ENCODE measurements at places on chromosomes 6 and 20.

- DNase-seq: no peak
Observed at GRCh38 chr20:33054791-33055190, 1.1 kb downstream of the BPIFB3 start.

DNA sequence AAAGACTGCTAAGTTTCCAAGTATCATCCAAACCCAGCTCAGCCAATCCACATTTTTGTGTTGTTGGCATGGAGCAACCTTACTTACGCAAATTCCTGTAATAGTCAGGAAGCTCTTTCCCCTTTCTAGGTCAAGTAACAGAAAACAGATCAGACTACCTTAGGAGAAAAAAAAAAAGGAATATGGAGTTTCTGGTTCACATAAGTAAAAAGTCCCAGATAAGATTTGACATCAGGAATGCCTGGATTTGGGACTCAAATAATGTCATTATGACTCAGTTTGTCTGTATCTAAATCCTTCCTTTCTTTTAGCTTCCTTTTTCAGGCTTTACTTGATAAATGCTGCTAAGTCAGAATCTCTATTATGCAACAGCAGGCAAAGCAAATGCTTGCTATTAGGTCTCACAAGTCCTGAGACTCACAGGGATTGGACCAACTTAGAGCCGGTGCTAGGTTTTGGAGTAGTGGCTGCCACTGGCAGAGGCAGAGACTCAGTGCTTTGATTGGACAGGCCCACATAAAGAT lies 44.5 kb downstream of the NCOA7 start:
- DNase-seq: no peak

DNA sequence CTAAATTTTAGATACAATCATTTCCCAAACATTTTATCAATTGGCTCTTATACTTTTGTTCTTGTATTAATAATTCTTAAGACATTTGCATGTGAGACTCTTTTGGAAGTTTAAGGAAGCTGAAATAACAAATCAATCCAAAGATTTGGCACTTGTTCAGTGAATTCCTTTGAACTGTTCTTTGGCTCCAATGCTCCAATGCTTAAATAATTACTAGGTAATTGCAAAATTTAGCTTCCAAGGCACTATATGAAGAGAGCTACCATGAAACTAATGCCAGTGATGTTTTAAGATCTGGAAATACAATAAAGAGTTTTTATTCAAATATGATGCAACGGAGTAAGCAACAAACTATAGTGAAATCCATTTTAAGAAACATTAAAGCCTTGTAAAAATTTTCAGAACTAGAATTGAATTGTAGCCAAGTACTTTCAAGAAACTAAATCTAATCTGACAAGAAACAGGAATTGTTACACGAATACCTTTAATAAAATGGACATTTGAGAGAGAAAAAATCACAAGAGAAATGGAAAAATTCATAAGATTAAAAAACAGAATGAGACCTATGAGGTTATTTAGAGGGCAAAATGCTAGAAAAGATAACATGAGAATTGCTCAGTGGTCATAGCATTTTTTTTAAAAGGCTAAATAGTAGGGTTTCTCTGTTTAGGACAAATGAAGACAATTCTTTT lies 43.6 kb upstream of the SMLR1 start:
- no peak for DNase-seq

GRCh38 chr6:93586306-93586705 lies 166.9 kb upstream of the EPHA7 start:
- DNase-seq: no peak

GRCh38 chr6:10460096-10460495 lies 45.2 kb upstream of the TFAP2A start:
- DNase-seq: no peak

DNA sequence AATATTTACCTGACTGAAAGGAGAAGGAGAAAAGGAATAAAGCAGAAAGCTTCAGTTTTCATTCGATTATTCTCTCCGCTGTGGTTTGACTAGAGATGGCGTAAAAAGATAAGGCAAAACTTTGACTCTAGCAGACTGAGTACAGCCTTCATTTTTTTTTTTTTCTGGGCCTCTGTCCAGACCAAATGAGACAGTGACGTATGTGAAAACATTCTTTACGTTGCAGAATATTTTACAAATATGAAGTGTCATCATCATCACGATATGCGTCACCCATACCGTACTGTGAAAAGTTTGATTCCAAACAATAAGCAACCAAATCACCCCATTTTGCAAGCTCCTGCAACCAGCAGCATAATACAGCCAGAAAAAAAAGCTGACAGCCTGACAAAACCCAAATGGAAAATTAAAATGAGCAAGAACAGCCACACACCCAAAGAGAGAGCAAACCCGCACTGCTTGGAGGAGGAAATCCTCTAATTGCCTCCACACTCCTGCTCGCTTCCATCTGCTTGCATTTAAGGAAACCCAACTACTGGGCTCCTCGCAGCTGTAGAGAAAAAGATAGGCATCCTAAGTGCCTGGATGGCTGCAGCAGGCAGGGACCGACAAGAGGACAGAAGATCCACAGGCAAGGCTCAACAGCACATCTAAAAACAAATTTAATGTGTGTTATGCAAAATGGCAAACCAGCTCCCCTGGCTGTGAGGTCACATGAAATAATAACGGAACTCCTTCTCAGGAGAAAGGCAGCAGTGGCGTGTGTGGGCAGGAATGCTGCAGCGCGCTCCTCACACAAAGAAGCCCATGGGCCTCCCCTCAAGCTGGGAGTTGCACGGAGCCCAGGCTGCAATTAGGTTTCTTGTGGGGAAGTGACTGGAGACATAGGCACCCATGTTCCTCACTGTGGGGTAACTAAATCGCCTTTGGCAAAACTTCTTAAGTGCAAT lies 113.1 kb downstream of the FYN start:
- no peak for DNase-seq

- DNase-seq: no peak
Observed at GRCh38 chr6:42199106-42199981, 4.6 kb upstream of the GUCA1B start.

- DNase-seq: no peak
Observed at GRCh38 chr6:105824732-105825131, 261.4 kb upstream of the PRDM1 start.

DNA sequence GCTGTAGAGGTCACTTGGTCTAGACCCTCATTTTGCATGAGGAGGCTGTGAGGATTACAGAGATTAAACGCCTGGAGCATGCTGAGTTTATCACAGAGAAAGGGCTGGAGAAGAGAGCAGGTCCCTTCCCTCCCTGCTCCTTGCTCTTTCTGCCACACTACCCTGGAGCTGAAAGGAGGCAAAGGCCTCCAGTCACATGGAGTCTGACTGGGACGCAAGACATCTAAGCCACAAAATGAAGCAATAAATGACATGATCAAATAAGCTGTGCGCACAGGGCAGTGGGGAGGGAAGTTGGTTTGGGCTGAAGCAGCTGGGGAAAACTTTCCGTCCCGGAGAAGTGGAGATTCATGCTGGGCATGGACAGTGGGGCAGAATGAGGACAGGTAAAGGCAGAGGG lies 33.3 kb downstream of the ATXN1 start:
- DNase-seq: no peak

- no peak for DNase-seq
Observed at GRCh38 chr20:42442716-42443115, 747.0 kb downstream of the PTPRT start.

GRCh38 chr6:160882791-160883279 lies 108.7 kb upstream of the MAP3K4 start:
- DNase-seq: no peak
